Karpas-422 (cell line): ENCODE measurements at places on chromosomes 5 and 9. TPM values are rescaled to one million over a fixed set of nuclear protein-coding genes. Genes with fewer than 3 reads are reported as not detected.

- H3K4me3 ChIP-seq, result no peak overlapping the region
- H3K4me1 ChIP-seq, result no peaks in the 10 kb centered on the region
Measured at GRCh38 chr5:154475591-154476353, 2.3 kb downstream of the HAND1 start.

DNA sequence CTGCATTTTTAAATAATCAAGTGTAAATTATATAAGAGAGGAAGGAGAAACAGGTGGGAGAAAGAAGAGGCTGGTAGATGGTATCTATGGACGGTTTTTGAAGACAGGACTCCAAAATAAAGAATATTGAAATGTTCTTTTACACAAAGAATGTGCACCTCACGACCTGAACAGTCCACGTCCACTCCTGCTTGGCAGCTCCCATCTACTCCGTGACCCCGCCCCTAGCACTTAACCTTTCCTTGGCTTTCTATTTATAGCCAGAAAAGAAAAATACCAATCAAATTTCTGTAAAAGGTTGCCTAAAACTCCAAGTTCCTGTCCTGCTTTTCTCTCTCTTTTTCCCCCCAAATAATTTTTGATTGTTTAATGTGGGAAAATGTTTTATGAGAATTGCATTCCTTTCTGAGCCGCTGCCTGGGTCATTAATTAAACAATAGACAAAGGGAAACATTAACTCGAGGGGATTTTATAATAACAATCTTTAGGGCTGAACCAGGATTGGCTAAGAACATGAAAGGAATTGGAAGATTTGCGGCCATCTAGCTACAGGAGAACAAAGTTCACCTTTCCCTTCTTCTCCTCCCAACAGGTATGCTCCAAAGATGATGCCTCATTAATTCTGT lies 173.6 kb upstream of the MAP3K1 start:
- H3K4me1 ChIP-seq, result peaks cover 15% of the 10 kb centered on the region
- H3K4me3 ChIP-seq, result no peak overlapping the region
- no peaks in the 10 kb centered on the region for H3K36me3 ChIP-seq
- no peaks in the 10 kb centered on the region for H3K27me3 ChIP-seq

DNA sequence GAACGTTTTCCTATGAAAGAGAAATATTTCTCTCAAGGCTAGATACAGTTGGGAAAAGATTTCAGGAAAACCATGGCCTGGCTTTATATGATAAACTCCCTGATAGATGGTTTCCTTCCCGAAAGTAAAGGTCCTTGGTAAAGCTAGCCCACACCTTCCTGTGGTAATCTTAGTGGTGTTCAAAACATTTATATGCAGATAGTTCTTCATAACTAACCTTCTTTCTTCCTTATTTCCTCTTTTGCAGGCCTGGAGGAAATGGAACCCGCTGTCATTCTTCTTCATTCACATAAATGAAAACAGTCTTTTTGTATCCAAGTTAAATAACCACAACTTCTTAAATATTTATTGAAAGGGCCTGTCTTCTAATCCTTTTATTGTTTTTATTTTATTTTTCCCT lies 474.0 kb upstream of the ACTBL2 start:
- no peak for DNase-seq
- H3K27me3 ChIP-seq, result no peaks in the 10 kb centered on the region
- no peaks in the 10 kb centered on the region for H3K36me3 ChIP-seq
- H3K27ac ChIP-seq, result no peak overlapping the region

GRCh38 chr5:171676286-171676944 lies 109.2 kb upstream of the SMIM23 start:
- H3K4me1 ChIP-seq, result no peaks in the 10 kb centered on the region
- no peaks in the 10 kb centered on the region for H3K27me3 ChIP-seq
- no peaks in the 10 kb centered on the region for H3K36me3 ChIP-seq
- no peak overlapping the region for H3K27ac ChIP-seq

- no peak overlapping the region for H3K27ac ChIP-seq
- DNase-seq, result no peak
- no peaks in the 10 kb centered on the region for H3K4me1 ChIP-seq
- no peaks in the 10 kb centered on the region for H3K27me3 ChIP-seq
Measured at GRCh38 chr5:102958481-102959011, 161.4 kb downstream of the GIN1 start.

DNA sequence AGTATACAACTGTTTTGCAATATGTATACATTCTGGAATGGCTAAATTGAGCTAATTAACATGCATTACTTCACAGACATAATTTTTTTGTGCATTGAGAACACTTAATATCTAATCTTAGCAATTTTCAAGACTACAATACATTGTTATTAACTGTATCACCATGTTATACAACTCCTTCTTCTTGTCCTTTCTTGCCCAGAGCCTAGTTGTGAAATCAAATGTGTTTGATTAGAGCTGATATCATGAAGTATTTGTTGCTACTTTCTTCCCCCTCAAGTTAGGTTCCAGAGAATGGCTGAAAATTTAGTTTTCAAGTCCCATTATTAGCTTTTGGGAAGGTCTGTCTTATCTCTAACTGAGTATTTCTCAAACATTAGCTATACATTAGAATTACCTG lies 607.8 kb downstream of the PSAT1 start:
- H3K27me3 ChIP-seq, result no peaks in the 10 kb centered on the region
- H3K27ac ChIP-seq, result no peak overlapping the region
- no peak overlapping the region for H3K4me3 ChIP-seq
- DNase-seq, result no peak

DNA sequence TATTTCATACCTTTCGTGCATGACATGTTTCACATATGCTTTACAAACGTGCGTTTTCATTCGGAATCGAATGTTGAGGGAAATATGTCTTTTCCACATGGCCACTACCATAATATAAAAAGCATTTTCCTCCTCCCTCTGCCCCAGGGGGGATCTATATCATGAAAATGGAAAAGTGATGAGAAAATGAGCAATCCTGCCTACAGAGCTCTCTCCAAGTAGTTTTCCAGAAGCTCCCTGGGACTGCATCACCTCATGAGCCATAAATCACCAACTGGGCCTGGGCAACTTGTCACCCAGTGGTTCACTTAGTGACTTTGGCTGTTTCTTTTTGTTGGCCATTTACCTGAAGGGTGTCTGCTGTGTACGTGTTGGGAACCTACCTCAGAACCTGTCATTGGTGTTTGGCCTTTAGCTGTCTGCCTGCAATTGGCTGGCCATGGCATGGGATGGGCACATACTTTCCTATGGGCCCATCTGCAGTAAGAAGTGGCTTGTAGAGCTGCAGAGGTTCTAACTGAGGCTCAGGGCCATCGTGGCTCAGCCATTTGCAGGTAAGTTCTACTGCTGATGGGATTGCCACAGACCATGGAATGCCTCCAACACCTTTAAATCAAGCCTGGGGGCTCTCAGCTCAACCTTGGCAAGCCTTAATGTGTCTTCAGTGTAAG lies 9.5 kb upstream of the TIFAB start:
- DNase-seq, result no peak
- H3K36me3 ChIP-seq, result no peaks in the 10 kb centered on the region
- H3K4me3 ChIP-seq, result no peak overlapping the region
- H3K27me3 ChIP-seq, result no peaks in the 10 kb centered on the region
- no peaks in the 10 kb centered on the region for H3K4me1 ChIP-seq

GRCh38 chr9:121840838-121841760 lies 189.7 kb downstream of the DAB2IP start:
- H3K4me1 ChIP-seq, result peaks cover 13% of the 10 kb centered on the region
- H3K36me3 ChIP-seq, result no peaks in the 10 kb centered on the region
- H3K27me3 ChIP-seq, result no peaks in the 10 kb centered on the region
- DNase-seq, result no peak

GRCh38 chr5:50663636-50664035 lies 2.8 kb upstream of the PARP8 start:
- H3K4me1 ChIP-seq, result peaks cover 13% of the 10 kb centered on the region
- H3K4me3 ChIP-seq, result no peak overlapping the region
- H3K36me3 ChIP-seq, result no peaks in the 10 kb centered on the region

GRCh38 chr9:32875242-32875641 lies 91.9 kb downstream of the TMEM215 start:
- DNase-seq, result no peak
- H3K36me3 ChIP-seq, result no peaks in the 10 kb centered on the region
- no peak overlapping the region for H3K4me3 ChIP-seq
- peaks cover 43% of the 10 kb centered on the region for H3K4me1 ChIP-seq
- H3K27ac ChIP-seq, result no peak overlapping the region

DNA sequence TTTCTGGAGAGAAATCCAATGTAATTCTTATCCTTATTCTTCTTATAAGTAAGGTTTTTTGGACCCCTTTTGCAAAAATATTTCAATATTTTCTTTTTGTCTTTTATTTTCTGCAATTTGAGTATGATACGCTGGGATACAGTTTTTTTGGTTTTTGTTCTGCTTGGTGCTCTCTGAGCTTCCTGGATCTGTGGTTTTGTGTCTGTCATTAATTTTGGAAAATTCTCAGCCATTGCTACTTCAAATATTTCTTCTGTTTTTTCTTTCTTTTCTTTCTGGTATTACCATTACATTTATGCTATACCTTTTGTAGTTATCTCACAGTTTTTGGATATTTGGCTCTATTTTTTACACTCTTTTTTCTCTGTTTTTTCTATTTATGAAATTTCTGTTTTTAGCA lies 50.1 kb downstream of the ZNF618 start:
- H3K4me3 ChIP-seq, result no peak overlapping the region
- H3K27ac ChIP-seq, result no peak overlapping the region
- H3K27me3 ChIP-seq, result no peaks in the 10 kb centered on the region
- no peaks in the 10 kb centered on the region for H3K4me1 ChIP-seq
- no peak for DNase-seq

GRCh38 chr5:12023614-12024241 lies 119.5 kb upstream of the CTNND2 start:
- H3K27me3 ChIP-seq, result no peaks in the 10 kb centered on the region
- no peaks in the 10 kb centered on the region for H3K36me3 ChIP-seq
- H3K4me3 ChIP-seq, result no peak overlapping the region
- H3K27ac ChIP-seq, result no peak overlapping the region
- H3K4me1 ChIP-seq, result no peaks in the 10 kb centered on the region
- DNase-seq, result peak; percentile 82

GRCh38 chr5:51621156-51621555 lies 237.9 kb downstream of the ISL1 start:
- no peaks in the 10 kb centered on the region for H3K4me1 ChIP-seq
- no peak overlapping the region for H3K27ac ChIP-seq
- no peak overlapping the region for H3K4me3 ChIP-seq
- H3K27me3 ChIP-seq, result no peaks in the 10 kb centered on the region
- H3K36me3 ChIP-seq, result no peaks in the 10 kb centered on the region

DNA sequence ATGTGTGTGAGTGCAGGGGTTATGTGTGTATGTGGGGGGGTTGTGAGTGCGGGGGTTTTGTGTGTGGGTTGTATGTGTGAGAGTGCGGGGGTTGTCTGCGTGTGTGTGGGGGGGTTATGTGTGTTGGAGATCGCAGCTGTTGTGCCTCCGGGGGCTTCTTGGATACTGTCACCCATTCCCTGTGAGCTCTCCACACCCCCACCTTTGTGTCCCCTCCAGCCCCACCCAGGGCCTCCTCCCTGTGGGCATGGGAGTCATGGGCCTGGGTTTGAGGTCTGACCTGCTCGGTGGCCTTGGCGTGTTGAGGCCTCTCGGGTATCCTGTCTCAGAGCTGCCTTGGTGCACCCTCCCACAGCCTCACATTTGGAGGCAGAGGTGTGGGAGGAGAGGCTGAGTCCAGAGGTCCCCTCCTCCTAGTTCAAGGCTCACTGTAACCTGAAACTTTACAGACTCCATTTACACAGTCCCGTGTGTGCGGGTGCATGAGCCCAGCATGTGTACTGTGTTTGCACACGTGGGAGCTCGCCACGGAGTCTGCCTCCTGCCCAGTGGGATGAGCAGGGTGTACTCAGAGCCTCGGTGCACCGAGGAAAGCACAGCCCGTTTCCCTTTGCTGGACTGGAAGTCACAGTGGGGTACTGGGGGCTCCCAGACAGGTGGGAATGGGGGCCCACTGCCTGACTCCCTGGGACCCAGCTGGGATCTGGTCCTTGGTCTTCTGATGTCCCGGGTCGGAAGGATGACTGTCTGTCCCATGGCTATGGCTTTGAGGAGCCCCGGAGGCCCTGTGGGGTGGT lies 43.4 kb downstream of the RXRA start:
- H3K27me3 ChIP-seq, result no peaks in the 10 kb centered on the region
- no peak overlapping the region for H3K27ac ChIP-seq
- no peaks in the 10 kb centered on the region for H3K4me1 ChIP-seq
- no peaks in the 10 kb centered on the region for H3K36me3 ChIP-seq
- no peak overlapping the region for H3K4me3 ChIP-seq

DNA sequence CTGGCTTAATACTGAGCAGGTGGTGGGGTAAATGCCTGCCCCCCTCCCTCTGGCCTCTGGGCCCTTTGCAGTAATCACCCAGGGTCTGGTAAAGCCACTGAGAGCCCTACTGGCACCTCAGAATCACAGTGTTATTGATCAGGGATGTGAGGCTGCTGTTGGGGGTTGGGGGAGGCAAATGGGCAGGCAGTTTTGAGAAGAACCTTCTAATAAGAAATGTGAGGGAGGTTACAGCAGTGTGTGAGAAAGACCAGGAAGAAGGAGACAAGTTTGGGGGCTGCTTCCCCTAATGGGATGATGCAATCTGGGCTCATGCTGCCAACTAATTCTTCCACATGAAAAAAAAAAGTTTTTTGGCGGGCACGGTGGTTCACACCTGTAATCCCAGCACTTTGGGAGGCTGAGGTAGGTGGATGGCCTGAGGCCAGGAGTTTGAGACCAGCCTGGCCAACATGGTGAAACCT lies 3.1 kb upstream of the B4GALT7 start:
- H3K4me3 ChIP-seq, result no peak overlapping the region
- DNase-seq, result no peak
- H3K36me3 ChIP-seq, result peaks cover 35% of the 10 kb centered on the region
- H3K27me3 ChIP-seq, result no peaks in the 10 kb centered on the region
- no peak overlapping the region for H3K27ac ChIP-seq

GRCh38 chr9:131405858-131406537 lies 12.1 kb downstream of the PRRC2B start:
- H3K27me3 ChIP-seq, result no peaks in the 10 kb centered on the region
- DNase-seq, result no peak
- no peaks in the 10 kb centered on the region for H3K4me1 ChIP-seq
- H3K27ac ChIP-seq, result no peak overlapping the region
- no peak overlapping the region for H3K4me3 ChIP-seq
- H3K36me3 ChIP-seq, result peaks cover 39% of the 10 kb centered on the region

GRCh38 chr9:112872019-112872418 lies 18.7 kb downstream of the SLC46A2 start:
- H3K4me3 ChIP-seq, result no peak overlapping the region
- H3K36me3 ChIP-seq, result peaks cover 4% of the 10 kb centered on the region; the same call in 1 of the 2 replicates
- H3K27ac ChIP-seq, result no peak overlapping the region
- DNase-seq, result no peak
- H3K4me1 ChIP-seq, result peaks cover 30% of the 10 kb centered on the region
- no peaks in the 10 kb centered on the region for H3K27me3 ChIP-seq

GRCh38 chr9:86892576-86892975 lies 54.7 kb downstream of the GAS1 start:
- no peak for DNase-seq
- no peaks in the 10 kb centered on the region for H3K4me1 ChIP-seq
- H3K4me3 ChIP-seq, result no peak overlapping the region
- H3K36me3 ChIP-seq, result no peaks in the 10 kb centered on the region

The MZB1 gene
- total RNA-seq, result 28.8 and 31.0 TPM in 2 replicates

The PAIP1 gene
- total RNA-seq, result 98.5 and 128 TPM in 2 replicates

The ZNF608 gene
- 12.1 and 12.8 TPM in 2 replicates for total RNA-seq

The CEL gene
- 0.19 and 1.9 TPM in 2 replicates for total RNA-seq

The SLC31A2 gene
- total RNA-seq, result 0.26 and 0.83 TPM in 2 replicates

The NDUFS6 gene
- total RNA-seq, result 41.4 and 76.8 TPM in 2 replicates

The GPR151 gene
- total RNA-seq, result not detected in 2 replicates

The MYO10 gene
- not detected in 2 replicates for total RNA-seq

The SPINK7 gene
- total RNA-seq, result not detected in 2 replicates

The SLC6A18 gene
- not detected in 2 replicates for total RNA-seq

The PPP2R2B gene
- total RNA-seq, result not detected in 2 replicates
